ENCODE measurements at places on chromosomes 7 and 10.

DNA sequence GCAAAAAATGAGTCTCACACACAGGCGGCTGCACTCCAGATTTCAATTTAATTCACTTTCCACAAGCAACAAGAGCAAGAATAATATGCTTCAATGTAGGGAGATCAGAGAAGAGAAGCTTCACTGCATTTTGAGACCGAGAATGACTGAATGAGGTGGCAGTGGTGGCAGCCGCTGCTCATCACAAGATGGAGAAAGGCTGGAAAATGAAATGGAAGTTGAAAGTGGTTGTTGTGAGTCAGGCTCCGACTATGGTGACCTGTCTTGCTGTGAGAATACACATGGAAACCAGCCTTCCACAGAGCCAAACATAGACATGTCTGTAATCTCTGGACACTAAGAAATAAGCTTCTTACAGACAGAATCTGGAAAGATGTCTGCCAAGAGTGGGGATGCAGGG lies 499.6 kb upstream of the LRRN3 start:
- no peak for DNase-seq

- DNase-seq, result no peak
These were observed 77.8 kb upstream of the PDCD4 start for GRCh38 chr10:110793886-110794285.

GRCh38 chr7:25579778-25580075 lies 351.4 kb upstream of the NPVF start:
- DNase-seq, result no peak

DNA sequence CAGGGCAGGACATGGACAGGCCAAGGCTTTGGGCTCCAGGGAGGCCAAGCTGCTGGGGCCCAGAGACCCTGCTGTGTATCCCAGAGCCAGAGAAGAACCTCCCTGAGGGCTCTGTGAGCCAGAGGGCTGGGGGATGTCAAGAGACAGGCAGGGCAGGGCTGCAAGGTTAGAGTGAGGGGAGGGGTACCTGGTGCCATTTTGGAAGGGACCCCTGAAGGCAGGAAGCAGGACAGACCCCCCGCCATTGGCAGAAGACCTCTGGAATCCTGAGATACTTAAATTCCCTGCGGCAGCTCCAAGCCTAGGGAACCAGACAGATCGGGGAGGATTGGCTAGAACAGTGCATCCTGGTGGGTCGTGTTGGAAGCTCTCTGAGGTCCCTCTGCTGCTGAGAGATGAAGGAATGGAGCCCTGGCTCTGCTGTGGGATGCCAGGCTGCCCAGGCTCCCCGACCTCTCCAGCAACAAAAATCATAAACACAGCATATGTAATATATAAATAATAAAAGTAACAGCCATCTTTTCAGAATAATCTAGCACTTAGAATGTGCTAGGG lies 75.0 kb downstream of the LHPP start:
- DNase-seq, result no peak

DNA sequence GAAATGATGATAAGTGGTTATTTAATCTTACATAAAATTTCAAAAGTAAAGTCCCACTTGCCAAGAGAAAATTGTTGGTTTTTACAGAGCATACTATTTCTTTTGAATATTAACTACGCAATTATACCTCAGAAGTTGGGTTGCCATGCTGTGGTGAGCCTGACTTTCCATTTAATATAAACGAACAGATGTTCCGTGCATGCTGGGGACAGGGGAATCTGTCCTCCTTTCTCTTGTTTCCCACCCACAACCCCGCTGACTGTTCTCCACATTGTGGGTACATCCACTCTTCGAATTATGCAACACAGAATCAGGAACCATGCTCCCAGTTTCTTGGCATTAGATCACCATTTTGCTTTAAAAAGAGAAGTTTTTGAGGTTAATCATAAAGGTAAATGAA lies 29.2 kb upstream of the RTKN2 start:
- no peak for DNase-seq

- DNase-seq, result no peak
These were observed 208.0 kb downstream of the ZNF365 start for GRCh38 chr10:62582101-62582705.
